T-cell (primary cell): ENCODE measurements at places on chromosomes 4 and X.
A peak's percentile ranks its signal among the peaks of the same experiment; 100 is the strongest.

DNA sequence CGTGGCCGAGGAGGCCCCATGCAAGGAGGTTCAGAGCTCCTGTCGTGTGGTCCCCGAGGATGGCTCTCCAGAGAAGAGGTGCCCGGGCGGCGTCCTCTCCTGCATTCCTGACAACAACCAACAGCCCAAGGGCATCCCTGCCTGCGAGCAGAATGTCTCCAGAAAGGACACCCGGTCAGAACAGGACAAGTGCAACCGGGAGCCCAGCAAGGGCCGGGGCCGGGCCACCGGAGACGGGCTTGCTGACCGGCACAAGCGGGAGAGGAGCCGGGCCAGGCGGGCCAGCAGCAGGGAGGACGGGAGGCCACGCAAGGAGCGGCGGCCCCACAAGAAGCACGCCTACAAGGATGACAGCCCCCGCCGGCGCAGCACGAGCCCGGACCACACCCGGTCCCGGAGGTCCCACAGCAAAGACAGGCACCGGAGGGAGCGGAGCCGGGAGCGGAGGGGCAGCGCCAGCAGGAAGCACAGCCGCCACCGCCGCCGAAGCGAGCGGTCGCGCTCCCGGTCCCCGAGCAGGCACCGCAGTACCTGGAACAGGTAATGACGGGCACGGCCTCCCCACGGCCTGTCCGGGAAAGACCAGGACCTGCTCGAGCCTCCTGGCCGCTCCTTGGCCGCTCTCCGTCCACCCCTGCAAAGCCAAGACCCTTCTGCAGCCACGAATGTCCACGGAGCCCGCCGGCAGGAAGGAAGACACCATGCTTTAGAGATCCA is 9.8 kb downstream of the AKAP17A start:
- no peaks in the 10 kb centered on the region for H3K27me3 ChIP-seq
- no peak overlapping the region for H3K27ac ChIP-seq
- no peaks in the 10 kb centered on the region for H3K4me1 ChIP-seq
- peaks cover 32% of the 10 kb centered on the region for H3K36me3 ChIP-seq
- H3K4me3 ChIP-seq: no peak overlapping the region
- DNase-seq: no peak

GRCh38 chr4:93466446-93466845 is 362.1 kb upstream of the ATOH1 start:
- H3K4me3 ChIP-seq: no peak overlapping the region
- no peak for DNase-seq
- H3K27ac ChIP-seq: no peak overlapping the region
- no peaks in the 10 kb centered on the region for H3K36me3 ChIP-seq
- no peaks in the 10 kb centered on the region for H3K4me1 ChIP-seq

- H3K36me3 ChIP-seq: peaks cover 16% of the 10 kb centered on the region
- no peak for DNase-seq
- no peak overlapping the region for H3K4me3 ChIP-seq
- no peaks in the 10 kb centered on the region for H3K27me3 ChIP-seq
- H3K4me1 ChIP-seq: no peaks in the 10 kb centered on the region
Observed at GRCh38 chrX:9700555-9700954, 65.1 kb downstream of the GPR143 start.

- no peaks in the 10 kb centered on the region for H3K27me3 ChIP-seq
- no peaks in the 10 kb centered on the region for H3K36me3 ChIP-seq
- H3K4me3 ChIP-seq: no peak within 1 kb of the TSS
- DNase-seq: no peak
Observed at GRCh38 chr4:8592366-8593263, at the start of gene CPZ. Gene CPZ, plus strand, starts transcription at chr4:8592765. Its CDS starts 69 bp downstream, at chr4:8592834.

DNA sequence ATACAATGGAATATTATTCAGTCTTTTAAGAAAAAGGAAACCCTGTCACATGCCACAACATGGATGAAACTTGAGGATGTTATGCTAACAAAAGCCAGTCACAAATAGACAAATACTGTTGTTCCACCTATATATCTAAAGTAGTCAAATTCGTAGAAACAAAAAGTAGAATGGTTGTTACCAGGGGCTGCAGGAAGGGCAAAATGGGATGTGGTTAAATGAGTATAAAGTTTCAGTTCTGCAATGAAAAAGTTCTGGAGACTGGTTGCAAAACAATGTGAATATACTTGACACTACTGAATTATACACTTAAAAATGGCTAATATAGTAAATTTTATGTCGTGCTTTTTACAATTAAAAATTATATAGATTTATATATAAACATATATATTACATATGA is 12.2 kb downstream of the SPOCK3 start:
- H3K36me3 ChIP-seq: no peaks in the 10 kb centered on the region
- no peak for DNase-seq
- no peaks in the 10 kb centered on the region for H3K4me1 ChIP-seq

DNA sequence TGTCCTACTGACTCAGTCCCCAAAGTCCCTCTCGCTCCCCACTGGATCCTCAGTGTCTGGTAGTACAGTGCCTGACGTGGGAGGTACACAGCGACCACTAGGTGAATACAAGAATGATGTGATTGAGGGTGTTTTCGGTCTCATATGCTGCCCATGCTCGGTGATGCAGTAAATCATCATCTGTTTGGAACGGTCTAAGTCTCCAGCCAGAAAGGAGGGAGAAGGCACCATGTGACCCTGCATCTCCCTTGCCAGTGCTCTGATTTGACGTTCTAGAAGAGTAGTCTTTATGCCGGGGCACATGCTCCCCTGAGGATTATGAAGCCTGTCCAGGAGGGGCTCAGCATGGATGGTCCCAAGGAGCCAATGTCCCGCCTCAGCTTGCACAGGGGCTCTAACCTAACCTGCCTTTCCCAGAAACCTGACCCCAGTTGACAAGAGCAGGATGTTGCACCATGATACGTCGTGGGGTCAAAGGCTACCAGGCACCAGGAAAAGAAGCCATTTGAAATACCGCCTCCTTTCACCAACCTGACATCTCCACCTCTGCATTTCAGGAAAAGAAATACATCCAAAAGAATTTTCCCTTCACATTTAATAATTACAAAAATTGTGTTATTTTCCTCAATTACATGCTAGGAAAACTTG is 13.8 kb upstream of the PLXNB3 start:
- no peak overlapping the region for H3K27ac ChIP-seq
- no peak overlapping the region for H3K4me3 ChIP-seq
- no peak for DNase-seq
- H3K36me3 ChIP-seq: no peaks in the 10 kb centered on the region

- peaks cover 2% of the 10 kb centered on the region for H3K27me3 ChIP-seq
- no peak overlapping the region for H3K27ac ChIP-seq
- no peaks in the 10 kb centered on the region for H3K36me3 ChIP-seq
- no peak for DNase-seq
- no peak overlapping the region for H3K4me3 ChIP-seq
- H3K4me1 ChIP-seq: no peaks in the 10 kb centered on the region
Observed at GRCh38 chr4:143254491-143255226, 69.9 kb downstream of the USP38 start.

GRCh38 chrX:924017-924416 is 288.4 kb downstream of the CRLF2 start:
- no peak overlapping the region for H3K27ac ChIP-seq
- no peaks in the 10 kb centered on the region for H3K4me1 ChIP-seq
- no peak for DNase-seq
- H3K4me3 ChIP-seq: no peak overlapping the region

GRCh38 chr4:39698424-39699009 is 581 bp downstream of the UBE2K start:
- peak overlapping the region; percentile 82 for H3K27ac ChIP-seq
- no peak for DNase-seq
- peaks cover 25% of the 10 kb centered on the region for H3K4me1 ChIP-seq
- peak overlapping the region; percentile 100 for H3K4me3 ChIP-seq
- H3K27me3 ChIP-seq: no peaks in the 10 kb centered on the region
- H3K36me3 ChIP-seq: no peaks in the 10 kb centered on the region

DNA sequence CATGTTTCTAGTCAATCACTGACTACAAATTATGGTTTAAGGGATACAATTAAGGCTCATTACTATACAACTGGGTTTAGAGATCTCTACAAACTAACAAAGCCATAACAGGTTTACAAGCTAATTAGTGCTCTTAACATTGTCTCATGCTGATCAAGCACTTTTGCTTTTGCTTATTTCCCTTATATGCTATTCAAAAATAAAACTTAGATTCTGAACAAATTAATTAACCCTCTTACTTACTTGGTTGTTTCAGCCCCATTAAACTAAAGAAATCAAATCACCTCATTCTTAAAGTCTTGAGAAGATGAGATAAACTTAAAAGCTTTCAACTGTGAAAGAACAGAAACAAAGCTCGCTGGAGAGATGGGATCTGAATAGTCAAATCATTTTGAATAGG is 2024.5 kb upstream of the ADGRL3 start:
- no peaks in the 10 kb centered on the region for H3K4me1 ChIP-seq
- H3K4me3 ChIP-seq: no peak overlapping the region
- no peaks in the 10 kb centered on the region for H3K27me3 ChIP-seq
- DNase-seq: no peak
- no peak overlapping the region for H3K27ac ChIP-seq
- H3K36me3 ChIP-seq: no peaks in the 10 kb centered on the region

DNA sequence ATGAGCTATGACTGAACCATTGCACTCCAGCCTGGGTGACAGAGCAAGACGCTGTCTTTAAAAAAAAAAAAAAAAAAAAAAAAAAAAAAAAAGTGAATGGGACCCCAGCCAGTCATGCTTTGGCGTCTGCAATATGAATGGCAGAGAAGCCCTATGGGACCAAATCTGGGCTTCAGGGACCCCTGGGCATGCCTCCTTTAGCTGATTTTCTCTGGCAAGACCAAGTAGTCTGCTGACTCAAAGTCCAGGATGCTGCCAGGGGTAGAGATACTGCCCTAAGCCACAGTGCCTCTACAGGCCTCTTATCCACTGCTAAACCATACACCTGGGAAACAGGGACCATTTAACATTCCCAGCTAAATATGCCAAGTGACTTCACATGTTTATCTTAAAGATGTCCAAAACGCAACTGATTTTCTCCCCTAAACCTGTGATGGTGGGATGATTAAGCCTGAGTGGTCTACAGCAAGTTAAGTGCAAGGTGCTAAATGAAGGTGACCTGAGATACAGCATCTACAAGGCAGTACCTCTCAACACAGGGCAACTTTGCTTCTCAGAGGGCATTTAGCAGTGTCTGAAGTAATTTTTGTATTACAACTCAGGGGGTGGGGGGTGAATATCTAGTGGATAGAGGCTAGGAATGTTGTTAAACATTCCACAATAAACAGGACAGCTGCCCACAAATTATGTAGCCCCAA is 5.8 kb downstream of the RPS4X start:
- H3K27ac ChIP-seq: no peak overlapping the region
- no peaks in the 10 kb centered on the region for H3K27me3 ChIP-seq
- no peak overlapping the region for H3K4me3 ChIP-seq

DNA sequence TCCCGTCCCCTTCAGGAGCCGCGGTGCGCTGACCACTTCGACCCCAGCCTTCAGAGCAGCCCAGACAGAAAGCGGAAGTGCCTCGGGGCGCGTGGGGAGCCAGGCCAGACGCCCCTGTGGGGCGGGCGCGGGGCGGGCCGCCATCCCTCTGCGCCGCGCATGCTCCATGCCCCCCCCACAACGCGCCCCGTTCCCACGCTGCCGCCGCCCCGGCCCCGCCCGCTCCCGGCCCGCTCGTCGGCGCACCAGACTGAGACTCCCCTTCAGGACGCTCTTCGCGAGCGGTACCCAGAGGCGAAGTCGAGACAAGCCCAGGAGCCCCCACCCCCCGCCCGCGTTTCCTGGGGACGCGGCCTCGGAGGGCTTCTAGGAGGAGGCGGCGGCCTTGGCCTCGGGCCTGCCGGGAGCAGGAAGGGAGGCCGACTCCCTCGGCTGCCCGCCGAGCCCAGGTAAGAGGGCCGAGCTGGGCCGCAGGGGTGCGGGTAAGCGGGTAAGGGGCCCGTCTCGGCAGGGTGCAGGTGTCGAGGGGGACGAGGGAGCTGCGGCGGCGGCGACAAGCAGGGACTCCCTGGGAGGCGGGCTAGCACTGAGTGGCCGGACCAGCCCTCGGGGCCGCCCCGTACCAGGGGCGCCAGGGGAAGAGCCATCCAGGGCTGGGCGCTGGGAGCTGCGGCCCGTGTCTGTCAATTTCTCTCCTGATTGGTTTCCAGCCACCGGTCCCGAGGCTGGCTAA is at the start of gene ZFP92:
Gene ZFP92, plus strand, starts transcription at position 218 of the 733 bp plus-strand sequence. CDS start 6,851 bp downstream, outside the sequence.
- H3K27me3 ChIP-seq: no peaks in the 10 kb centered on the region
- no peaks in the 10 kb centered on the region for H3K36me3 ChIP-seq
- H3K4me3 ChIP-seq: peak within 1 kb of the TSS; percentile 45
- peaks cover 12% of the 10 kb centered on the region for H3K4me1 ChIP-seq
